ENCODE measurements at places on chromosomes 16 and 17. TPM values are rescaled to one million over a fixed set of nuclear protein-coding genes. Genes with fewer than 3 reads are reported as not detected.

GRCh38 chr16:20614186-20615141, 38.3 kb upstream of the ACSM2B start:
- no peak for DNase-seq
- H3K4me1 ChIP-seq = no peaks in the 10 kb centered on the region
- H3K27ac ChIP-seq = no peak overlapping the region
- peaks cover 23% of the 10 kb centered on the region for H3K27me3 ChIP-seq

GRCh38 chr17:16037636-16038035, 38.0 kb downstream of the TTC19 start:
- H3K27me3 ChIP-seq = no peaks in the 10 kb centered on the region
- no peaks in the 10 kb centered on the region for H3K4me1 ChIP-seq
- peaks cover 10% of the 10 kb centered on the region for H3K36me3 ChIP-seq
- no peak overlapping the region for H3K27ac ChIP-seq
- no peak for DNase-seq
- H3K4me3 ChIP-seq = no peak overlapping the region

The CHD9 gene
- total RNA-seq = 25.4 TPM

The ZNF423 gene
- 0.49 TPM for total RNA-seq

The CLTC gene
- total RNA-seq = 221 TPM

DNA sequence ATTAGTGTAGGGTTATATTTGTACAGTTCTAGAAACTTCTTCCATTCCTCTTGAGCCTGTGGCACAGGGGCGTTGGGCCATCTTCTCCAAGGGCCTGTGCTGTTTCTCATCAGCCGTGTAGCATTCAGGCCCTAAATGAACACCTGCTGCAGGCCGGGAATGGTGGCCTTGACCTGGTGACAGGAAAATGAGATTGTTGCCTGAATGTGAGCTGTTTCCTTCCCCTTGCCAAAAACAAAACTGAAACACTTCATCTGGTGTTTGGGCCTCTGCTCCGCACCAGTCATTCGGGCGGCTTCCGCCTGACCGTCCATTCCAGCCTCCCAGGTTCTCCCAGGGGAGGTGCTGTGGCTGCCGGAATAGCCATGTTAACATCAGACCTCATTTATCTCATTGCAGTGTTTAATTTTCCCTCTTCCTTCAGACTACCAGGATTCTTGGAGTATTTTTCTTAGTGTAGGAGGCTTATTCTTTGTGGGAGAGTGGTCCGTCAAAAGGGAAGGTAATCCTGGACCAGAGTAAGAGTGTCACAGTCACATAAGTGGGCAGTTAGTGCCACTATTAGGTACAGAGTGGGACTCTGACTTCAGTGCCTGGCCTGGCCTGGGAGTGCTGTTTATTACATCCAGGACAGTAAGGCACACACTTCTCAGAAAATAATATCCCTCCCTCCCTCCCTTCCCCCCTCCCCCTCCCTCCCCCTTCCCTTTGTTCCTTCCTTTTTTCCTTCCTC, 61.9 kb downstream of the WWP2 start:
- no peak overlapping the region for H3K4me3 ChIP-seq
- no peak overlapping the region for H3K27ac ChIP-seq
- H3K36me3 ChIP-seq = no peaks in the 10 kb centered on the region
- H3K4me1 ChIP-seq = no peaks in the 10 kb centered on the region
- no peak for DNase-seq

The AARSD1 gene
- total RNA-seq = 23.5 TPM

DNA sequence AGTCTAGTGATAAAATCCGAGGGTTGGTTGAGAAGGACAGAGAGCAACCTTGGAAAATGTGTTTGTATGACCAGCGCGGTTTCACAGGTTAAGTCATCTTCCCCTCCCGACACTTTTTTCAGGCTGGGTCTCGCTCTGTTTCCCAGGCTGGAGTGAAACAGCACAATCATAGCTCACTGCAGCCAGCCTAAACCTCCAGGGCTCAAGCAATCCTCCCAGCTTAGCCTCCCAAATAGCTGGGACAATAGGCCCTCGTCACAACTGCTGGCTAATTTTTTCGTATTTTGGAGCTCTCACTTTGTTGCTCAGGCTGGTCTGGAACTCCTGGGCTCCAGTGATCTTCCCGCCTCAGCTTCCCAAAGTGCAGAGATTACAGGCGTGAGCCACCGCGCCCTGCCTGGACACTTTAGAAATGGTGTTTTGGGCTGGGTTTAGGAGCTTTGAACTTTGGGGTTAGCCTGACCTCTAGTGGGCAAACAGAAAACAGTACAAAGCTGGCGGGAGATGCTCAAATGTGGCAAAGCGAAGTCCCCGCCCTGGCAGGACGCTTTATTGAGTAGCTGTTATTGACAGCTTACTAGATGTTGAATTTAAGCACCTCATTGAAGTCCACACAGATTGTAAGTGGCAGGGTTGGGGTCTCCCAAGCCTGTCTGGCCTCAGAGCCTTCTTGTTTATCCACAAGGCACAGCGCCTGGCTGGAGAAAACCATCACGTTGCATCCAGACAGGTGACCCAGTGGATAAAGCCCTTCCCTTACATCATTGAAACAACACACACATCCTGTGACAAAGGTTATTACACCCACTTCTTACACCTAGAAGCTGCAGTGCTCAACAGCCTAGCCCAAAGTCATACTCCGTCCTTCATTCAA, 34.7 kb upstream of the RBBP6 start:
- H3K27me3 ChIP-seq = no peaks in the 10 kb centered on the region
- H3K4me1 ChIP-seq = no peaks in the 10 kb centered on the region
- no peaks in the 10 kb centered on the region for H3K36me3 ChIP-seq
- H3K27ac ChIP-seq = no peak overlapping the region

- no peak for DNase-seq
- no peak overlapping the region for H3K27ac ChIP-seq
- H3K4me3 ChIP-seq = no peak overlapping the region
- H3K36me3 ChIP-seq = no peaks in the 10 kb centered on the region
Measured at GRCh38 chr17:5840811-5841446, 229.2 kb upstream of the WSCD1 start.

DNA sequence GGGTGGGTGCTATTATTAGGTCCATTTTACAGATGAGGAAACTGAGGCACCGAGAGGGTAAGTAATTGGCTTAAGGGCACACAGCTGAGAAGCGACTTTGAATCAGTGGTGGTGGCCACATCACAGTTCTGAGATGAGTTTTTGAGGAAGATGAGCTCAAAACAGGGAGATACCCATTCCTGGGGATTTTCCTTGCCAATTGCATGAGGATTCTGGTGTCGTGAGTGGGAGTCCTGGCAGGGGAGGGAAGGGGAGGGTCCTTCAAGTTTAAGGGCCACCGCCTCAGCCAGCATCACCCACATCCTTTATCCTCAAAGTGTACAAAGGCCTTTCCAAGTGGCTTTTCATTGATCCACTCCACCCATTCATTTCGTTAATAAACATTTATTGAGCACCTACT, 45.3 kb downstream of the IL21R start:
- no peaks in the 10 kb centered on the region for H3K36me3 ChIP-seq
- no peak overlapping the region for H3K4me3 ChIP-seq
- DNase-seq = no peak
- no peaks in the 10 kb centered on the region for H3K4me1 ChIP-seq
- peaks cover 2% of the 10 kb centered on the region for H3K27me3 ChIP-seq
- no peak overlapping the region for H3K27ac ChIP-seq

The GPR179 gene
- total RNA-seq = 0.03 TPM

- H3K4me3 ChIP-seq = no peak overlapping the region
- no peak overlapping the region for H3K27ac ChIP-seq
- peaks cover 6% of the 10 kb centered on the region for H3K4me1 ChIP-seq
- no peaks in the 10 kb centered on the region for H3K27me3 ChIP-seq
Measured at GRCh38 chr16:67800338-67800926, 5.9 kb downstream of the RANBP10 start.

DNA sequence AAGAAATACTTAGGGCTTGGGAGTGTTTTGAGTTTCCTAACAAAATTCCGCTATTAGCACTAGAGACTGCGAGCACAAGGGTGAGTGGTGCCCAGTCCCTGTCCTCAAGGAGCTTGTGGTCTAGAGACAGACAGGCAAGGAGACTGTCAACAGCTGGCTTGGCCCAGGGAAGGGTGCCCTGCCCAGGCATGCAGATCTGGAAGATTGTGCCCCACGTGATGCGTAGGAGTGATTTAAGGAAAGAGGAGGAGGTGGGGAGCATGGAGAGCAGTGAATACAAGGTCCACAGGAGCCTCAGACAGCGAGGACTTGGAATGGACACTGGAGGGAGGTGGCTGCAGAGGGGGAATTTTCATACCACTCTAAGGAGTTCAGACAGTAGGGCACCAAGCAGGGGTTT, 25.0 kb downstream of the SCPEP1 start:
- no peaks in the 10 kb centered on the region for H3K4me1 ChIP-seq
- H3K4me3 ChIP-seq = no peak overlapping the region
- DNase-seq = no peak
- H3K36me3 ChIP-seq = no peaks in the 10 kb centered on the region
- H3K27me3 ChIP-seq = no peaks in the 10 kb centered on the region

- no peaks in the 10 kb centered on the region for H3K27me3 ChIP-seq
- H3K4me1 ChIP-seq = no peaks in the 10 kb centered on the region
- DNase-seq = no peak
- H3K36me3 ChIP-seq = no peaks in the 10 kb centered on the region
Measured at GRCh38 chr16:87818533-87819161, 50.7 kb downstream of the SLC7A5 start.

- H3K4me3 ChIP-seq = no peak overlapping the region
- no peaks in the 10 kb centered on the region for H3K36me3 ChIP-seq
- no peak for DNase-seq
- H3K27me3 ChIP-seq = no peaks in the 10 kb centered on the region
- no peak overlapping the region for H3K27ac ChIP-seq
Measured at GRCh38 chr17:9205520-9206409, 184.5 kb downstream of the NTN1 start.

The RASL10B gene
- total RNA-seq = 4.3 TPM

DNA sequence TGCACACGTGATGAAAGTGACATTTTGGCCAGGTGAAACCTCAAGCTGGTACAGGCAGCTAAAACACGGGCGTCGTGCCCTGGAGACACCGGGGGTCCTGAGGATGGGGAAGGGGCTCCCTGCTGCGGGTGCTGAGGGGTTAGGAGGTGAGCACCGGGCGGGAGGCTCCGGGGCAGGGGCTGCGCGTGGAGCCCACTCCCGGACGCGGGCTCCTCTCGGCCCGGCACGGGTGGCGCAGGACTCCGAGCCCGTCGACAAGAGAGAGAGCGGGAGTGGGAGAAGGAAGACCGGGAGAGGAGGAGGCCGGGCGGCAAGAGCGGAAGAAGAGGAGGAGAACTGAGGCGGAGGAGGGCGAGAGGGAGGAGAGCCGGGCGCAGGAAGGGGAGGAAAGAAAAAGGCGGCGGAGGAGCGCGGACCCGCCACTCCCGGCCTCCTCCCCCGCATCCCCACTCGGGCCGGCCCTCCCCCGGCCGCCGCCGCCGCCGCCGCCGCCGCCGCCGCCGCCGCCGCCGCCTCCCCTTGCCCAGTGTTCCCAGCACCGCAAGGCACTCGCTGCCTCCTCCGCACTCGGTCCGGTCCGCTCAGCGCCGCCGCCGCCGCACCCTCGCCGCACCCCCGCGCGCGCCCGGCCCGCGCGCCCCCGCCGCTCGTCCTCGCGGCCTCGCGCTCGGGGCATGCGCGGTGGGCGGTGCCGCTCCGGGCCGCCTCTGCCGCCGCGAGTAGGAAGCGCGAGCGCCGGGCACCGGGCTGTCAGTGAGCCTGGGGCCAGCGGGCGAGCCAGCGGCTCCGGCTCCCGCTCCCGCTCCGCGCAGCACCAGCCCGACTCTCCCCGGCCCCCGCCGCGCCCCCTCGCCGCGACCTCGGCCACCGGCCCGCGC, at the start of gene PRKCA:
TSS of gene PRKCA (plus strand) at position 750 of the 878 bp plus-strand sequence.
- peaks cover 5% of the 10 kb centered on the region for H3K36me3 ChIP-seq
- H3K27ac ChIP-seq = peak within 1 kb of the TSS; percentile 89
- no peaks in the 10 kb centered on the region for H3K27me3 ChIP-seq
- H3K4me1 ChIP-seq = peaks cover 18% of the 10 kb centered on the region

GRCh38 chr16:24568392-24568791, 29.0 kb downstream of the RBBP6 start:
- H3K4me3 ChIP-seq = no peak overlapping the region
- DNase-seq = no peak
- H3K27me3 ChIP-seq = no peaks in the 10 kb centered on the region
- H3K36me3 ChIP-seq = peaks cover 72% of the 10 kb centered on the region
- no peak overlapping the region for H3K27ac ChIP-seq
- no peaks in the 10 kb centered on the region for H3K4me1 ChIP-seq

The TLCD3B gene
- 3.5 TPM for total RNA-seq

GRCh38 chr16:85902366-85903155, 3.6 kb downstream of the IRF8 start:
- no peak overlapping the region for H3K27ac ChIP-seq
- DNase-seq = no peak
- H3K27me3 ChIP-seq = peaks cover 18% of the 10 kb centered on the region
- H3K36me3 ChIP-seq = no peaks in the 10 kb centered on the region
- H3K4me1 ChIP-seq = no peaks in the 10 kb centered on the region
- no peak overlapping the region for H3K4me3 ChIP-seq
